ENCODE measurements at places on chromosomes 1 and 21.

- DNase-seq, result no peak
Measured at GRCh38 chr1:114209971-114210370, 56.3 kb upstream of the SYT6 start.

DNA sequence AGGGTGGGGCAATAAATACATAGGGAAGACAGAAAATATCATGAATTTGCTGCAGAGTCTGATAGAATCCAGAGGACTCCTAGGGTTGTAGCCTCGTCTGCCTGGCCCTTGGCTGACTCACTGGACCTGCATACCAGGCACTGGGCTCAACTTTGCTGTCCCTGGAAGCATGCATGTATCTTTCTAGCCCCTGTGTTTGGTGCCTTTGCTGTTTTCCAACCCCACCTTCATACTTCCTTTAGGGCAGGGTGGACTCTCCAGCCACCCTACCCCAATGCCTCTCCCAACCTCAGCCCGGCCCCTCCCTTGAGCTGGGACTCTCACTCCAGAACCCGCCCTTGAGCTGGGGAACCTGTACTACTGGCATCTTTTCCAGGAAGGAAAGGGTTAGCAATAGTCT, 1.2 kb downstream of the RAB25 start:
- DNase-seq, result no peak

GRCh38 chr21:44415073-44416025, 40.0 kb upstream of the LRRC3 start:
- DNase-seq, result no peak

GRCh38 chr1:111214074-111214801, 13.3 kb upstream of the CHI3L2 start:
- DNase-seq, result no peak

DNA sequence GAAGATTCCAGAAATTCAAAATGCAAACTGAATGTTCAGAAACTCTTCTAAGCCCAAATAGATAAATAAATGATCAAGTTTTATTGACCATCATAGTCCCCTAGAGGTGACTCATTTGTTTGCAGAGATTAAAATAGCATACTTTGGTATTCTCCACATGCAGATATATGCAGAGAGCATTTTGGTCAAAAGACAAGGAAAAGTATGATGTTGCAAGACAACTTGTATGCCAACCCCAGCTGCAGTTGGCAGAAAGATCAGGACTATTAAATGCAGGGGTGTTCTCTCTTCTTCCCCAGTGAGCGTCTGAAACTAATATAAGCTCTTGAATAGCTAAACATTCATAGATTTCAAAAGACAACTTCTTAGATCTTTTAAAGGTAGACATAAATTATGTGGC, 404.9 kb downstream of the LTN1 start:
- no peak for DNase-seq

- no peak for DNase-seq
Measured at GRCh38 chr21:44848821-44849521, 24.5 kb downstream of the PTTG1IP start.

DNA sequence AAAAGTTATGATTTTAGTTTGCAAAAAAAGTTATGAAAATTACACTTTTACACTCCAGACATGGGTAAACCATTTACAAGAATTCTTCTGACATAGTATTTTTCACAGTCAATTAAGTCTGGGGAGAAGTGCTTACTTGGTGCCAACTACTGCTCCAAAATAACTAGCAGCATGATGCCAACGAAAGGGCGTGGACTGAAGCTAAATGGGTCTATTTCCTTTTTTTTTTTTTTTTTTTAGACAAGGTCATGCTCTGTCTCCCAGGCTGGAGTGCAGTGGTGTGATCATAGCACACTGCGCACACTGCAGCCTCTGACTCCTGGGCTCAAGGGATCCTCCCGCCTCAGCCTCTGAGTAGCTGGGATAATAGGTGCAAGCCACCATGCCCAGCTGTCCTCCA, 43.2 kb downstream of the FMO4 start:
- no peak for DNase-seq
